ENCODE measurements at places on chromosomes 6 and 20.

DNA sequence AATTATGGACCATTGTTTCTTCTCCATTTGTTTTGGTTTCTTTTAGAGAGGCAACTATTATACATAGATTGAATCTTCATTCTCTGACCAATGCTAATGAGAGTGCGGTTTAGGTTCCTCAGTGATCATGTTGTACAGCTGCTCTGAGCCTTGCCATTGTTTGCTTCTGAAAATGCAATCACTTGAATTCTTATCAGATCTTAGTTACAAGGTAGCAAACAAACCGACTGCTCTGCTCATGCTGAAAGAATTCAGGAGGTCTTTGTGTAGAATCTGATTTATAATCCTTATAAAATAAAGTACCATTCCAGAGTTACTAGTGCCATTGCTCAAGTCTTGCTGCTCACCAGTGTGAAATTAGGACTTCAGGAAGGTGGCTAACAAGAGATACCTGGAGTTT, 569.1 kb upstream of the ID4 start:
- peak; percentile 67 for DNase-seq

DNA sequence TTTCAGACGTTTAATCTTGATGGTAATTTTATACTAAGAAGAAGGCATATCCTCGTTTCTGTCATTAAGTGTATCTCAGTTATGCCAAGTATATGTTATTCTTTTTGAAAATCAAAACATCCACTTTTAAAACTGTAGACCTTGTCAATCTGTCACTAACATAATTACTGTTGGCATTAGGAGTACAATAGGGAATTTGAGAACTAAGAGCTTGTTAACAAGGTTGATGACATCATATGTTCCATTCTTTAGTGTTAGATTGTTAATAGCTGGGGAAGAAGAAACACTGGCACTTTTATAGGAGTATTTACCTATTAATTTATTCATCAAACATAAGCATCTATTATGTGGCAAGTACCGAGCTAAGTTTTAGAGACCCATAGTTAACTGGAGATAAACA, 76.2 kb downstream of the MAP3K4 start:
- DNase-seq: no peak

GRCh38 chr6:133128191-133128590, 113.0 kb upstream of the EYA4 start:
- DNase-seq: no peak

GRCh38 chr20:64238115-64238825, 17.3 kb upstream of the PCMTD2 start:
- no peak for DNase-seq

- no peak for DNase-seq
These were observed 36.6 kb upstream of the FOXP4 start for GRCh38 chr6:41509580-41509979.

GRCh38 chr20:41279546-41280225, 37.8 kb downstream of the ZHX3 start:
- no peak for DNase-seq

DNA sequence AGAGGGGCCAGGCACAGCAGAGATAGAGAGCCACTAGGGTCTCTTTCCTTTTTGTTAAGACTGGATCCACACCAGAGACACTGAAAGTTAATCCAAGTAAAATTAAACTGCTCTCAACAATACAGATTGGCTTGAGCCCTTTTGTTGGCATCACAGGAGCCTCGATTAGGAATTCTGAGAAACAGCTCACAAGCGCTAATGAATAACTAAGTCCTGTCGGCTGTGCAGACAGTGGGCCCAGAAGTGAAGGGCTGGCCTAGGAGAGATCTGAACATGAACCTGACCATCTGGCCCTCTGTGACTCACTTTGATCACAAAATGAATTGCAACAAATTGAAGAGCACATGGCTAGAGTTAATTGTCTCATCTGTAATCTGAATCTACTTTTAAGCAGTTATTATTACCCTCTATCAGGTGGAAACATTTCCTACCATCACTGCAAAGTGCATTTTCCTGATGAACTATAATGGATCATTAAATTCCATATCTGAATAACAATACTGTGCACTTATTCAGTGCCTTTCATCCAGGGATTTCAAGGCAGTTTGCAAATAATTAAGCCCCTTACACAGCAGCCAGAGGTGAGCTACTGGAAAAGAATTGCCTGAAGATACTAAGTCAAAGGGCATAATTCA, 3.2 kb downstream of the BACH2 start:
- no peak for DNase-seq

Data from HT-29 (cell line).